HEK293T (cell line): ENCODE measurements at places on chromosomes 11 and 22.
A peak's percentile ranks its signal among the peaks of the same experiment; 100 is the strongest.

DNA sequence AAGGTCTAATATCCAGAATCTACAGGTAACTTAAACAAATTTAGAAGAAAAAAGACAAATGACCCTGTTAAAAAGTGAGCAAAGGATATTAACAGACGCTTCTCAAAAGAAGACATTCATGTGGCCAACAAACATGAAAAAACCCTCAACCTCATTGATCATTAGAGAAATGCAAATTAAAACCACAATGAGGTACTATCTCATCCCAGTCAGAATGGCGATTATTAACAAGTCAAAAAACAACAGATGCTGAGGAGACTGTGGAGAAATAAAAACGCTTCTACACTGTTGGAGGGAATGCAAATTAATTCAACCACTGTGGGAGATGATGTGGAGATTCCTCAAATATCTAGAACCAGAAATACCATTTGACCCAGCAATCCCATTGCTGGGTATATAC, 67.2 kb downstream of the SLC17A6 start:
- DNase-seq, result no peak

DNA sequence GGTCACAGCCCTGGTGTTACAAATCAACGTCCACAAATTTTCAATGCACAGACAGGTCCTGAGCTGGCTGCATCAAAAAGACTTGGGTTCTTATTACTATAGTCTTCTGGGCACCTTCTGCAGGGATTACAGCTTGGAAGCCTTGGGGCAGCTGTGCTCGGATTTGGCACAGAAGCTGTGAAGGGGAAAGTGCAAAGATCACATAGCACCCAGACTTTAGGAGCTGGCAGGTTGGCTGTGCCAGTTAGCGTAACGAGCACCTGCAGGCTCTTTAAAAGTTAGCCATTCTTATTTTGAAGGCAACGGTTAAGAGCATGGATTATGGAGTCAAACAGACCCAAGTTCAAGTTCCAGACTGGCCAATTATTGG, 100.4 kb downstream of the ARL14EP start:
- DNase-seq, result no peak

DNA sequence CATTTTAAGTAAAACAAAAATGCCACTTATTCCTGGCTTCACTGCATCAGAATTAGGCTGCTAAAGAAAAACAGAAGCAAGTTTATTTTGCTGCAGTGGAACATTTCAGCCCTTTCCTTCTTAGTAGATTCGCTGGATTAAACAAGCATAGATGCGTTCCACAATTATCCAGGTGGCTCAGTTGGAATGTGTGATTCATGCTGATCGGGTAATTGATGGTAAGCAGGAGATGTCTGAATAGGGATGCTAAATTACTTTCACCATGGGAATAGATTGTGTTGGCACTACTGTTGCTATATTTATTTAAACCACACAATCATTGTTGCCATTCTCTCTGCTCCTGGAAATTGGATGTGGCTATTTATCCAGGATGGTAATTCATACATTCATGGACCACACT, 440.1 kb upstream of the DDI1 start:
- DNase-seq, result no peak

GRCh38 chr11:31233425-31233824, 136.1 kb downstream of the DCDC1 start:
- no peak for DNase-seq

GRCh38 chr22:22902247-22903001, 14.8 kb downstream of the IGLL5 start:
- no peak for DNase-seq

- DNase-seq, result no peak
Measured at GRCh38 chr11:74948546-74948897, 369 bp downstream of the XRRA1 start.

GRCh38 chr11:112852143-112852866, 108.9 kb upstream of the NCAM1 start:
- DNase-seq, result no peak

DNA sequence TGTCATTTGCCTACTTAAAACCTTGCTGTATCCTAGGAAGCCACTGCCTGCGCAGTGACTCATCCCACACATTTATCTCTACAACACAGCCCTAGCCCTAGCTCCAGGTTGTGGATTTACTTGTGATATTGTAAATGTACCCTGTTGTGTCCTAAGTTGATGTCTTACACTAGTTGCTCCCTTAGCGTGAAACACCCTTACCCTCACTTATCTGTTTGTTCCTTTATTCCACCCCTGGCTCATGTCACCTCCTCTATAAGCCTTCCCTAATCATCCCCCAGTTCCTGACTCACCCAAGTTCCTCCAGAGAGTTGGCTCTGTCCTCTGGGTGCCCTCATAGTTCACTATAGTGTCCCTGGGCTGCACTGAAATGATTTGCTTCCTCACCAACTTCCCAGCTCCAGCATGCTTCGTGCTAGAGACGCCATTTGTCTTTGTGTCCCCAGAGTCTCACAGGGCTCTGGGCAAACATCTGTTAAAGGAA, 431.8 kb upstream of the FAT3 start:
- no peak for DNase-seq

GRCh38 chr22:32796865-32797573, 4.5 kb upstream of the TIMP3 start:
- DNase-seq, result peak; percentile 84

GRCh38 chr11:77672264-77672663, 34.7 kb upstream of the CLNS1A start:
- no peak for DNase-seq

DNA sequence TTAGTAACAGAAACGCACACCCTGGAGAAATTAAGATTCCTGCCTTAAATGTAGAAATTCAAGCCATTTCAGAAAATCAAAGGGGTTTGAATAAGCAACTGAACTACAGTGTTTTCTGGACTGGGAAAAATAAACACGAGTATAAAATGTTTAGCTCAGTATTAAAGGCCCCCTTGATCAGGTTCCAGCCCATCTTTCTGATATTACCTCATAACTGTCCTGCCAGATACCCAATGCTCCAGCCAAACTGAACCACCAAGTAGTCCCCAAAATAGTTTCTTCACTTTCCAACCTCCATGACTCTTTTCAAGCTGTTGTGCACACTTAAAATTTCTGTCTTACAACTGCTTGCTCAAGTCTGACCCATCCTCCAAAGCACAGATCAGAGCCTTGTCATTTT, 54.4 kb downstream of the SERGEF start:
- no peak for DNase-seq

DNA sequence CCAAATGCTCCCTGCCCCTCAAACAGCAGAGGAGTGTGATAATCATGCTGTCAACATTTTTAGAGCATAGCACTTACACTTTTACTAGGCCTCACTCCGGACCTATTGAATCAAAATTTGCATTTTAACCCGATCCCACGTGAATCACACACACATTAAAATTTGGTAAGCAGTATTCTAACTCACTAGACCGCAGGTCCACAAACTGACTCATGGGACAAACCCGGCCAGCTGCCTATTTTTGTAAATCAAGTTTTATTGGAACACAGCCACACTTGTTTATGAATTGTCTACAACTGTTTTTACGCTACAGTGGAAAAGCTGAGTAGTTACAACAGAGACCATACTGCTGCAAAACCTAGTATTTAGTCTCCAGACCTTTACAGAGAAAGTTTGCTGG, 43.3 kb downstream of the SNX19 start:
- no peak for DNase-seq

DNA sequence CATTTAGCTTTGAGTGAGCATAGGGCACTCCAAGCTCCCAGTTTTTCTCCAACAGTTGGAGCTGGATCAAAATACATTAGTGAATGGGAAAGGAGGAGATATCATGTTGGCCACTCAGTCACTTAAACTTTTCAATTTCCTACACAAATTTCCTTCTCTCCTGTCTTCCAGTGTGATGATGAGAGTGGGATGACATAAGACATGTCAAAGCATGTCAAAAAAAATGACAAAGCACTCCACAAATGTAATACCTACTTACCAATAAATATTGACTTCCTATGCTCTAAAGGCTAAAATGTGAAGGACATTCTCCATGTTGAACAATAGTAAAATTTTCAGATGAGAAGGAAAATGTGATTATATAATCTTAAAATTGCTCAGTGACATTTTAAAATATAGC, 1.5 kb upstream of the GRM5 start:
- DNase-seq, result no peak

DNA sequence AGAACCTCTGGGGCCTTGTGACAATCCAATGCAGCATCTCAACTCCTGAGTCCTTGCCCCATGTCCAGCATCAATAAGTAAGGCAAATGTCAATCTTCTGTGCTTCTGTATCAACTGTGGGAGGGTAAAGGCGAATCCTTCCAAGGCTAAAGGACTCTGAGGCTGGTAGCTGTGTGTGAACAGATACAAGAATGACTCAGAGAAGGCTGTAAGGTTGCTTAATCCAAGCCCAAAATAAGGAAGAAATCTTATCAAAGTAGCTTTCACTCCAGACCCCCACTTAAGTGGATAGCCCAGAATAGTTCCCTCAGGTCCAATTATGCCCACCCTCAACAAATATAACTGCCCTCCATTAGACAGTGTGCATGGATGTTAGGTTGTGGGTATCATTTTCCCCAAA, 28.1 kb upstream of the SCGB1A1 start:
- no peak for DNase-seq

- no peak for DNase-seq
Measured at GRCh38 chr11:118921929-118922744, 3.6 kb downstream of the BCL9L start.

- DNase-seq, result no peak
Measured at GRCh38 chr22:36280379-36280778, 27.4 kb downstream of the APOL1 start.

- no peak for DNase-seq
Measured at GRCh38 chr11:14312736-14313438, 46.1 kb downstream of the RRAS2 start.

GRCh38 chr22:29541845-29542244, 11.7 kb downstream of the THOC5 start:
- DNase-seq, result no peak

- no peak for DNase-seq
Measured at GRCh38 chr11:21119411-21119810, 450.0 kb downstream of the NELL1 start.

GRCh38 chr11:33529461-33529860, 171.2 kb downstream of the C11orf91 start:
- DNase-seq, result no peak

GRCh38 chr22:26550498-26551033, 38.3 kb upstream of the TFIP11 start:
- DNase-seq, result no peak

DNA sequence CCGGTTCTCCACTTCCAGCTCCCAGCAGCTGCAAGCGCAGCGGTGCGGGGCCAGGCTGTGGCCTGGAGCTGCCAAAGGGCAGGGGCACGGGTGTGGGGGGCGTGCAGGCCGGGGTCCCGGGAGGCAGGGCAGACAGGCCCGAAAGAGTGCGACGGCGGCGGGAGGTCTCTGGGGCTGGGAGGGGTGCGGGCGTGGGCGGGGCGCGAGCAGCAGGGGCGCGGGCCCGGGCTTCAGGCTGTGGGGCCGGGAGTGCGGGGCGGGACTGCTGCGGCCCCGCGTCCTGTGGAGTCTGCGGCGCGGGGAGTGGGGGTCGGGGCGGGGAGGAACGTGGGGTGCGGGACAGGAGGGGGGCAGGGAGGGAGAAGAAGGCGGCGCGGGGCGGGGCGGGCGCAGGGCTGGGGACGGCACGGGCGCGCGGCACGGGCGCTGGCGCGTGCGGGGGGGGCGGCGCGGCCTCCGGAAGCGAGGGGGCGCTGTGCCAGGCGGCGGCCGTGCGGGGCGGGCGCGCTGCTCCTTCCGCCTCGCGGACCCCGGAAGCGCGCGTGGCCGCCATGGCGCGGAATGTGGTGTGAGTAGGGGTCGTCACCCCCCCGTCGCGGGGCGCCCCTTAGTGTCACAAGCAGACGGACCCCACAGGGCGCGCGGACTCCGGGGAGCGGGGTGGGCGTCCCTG, at the start of gene MRPL23:
Gene MRPL23, plus strand, starts transcription at position 521 of the 673 bp plus-strand sequence. Its CDS starts 31 bp downstream, at position 552.
- DNase-seq, result no peak

DNA sequence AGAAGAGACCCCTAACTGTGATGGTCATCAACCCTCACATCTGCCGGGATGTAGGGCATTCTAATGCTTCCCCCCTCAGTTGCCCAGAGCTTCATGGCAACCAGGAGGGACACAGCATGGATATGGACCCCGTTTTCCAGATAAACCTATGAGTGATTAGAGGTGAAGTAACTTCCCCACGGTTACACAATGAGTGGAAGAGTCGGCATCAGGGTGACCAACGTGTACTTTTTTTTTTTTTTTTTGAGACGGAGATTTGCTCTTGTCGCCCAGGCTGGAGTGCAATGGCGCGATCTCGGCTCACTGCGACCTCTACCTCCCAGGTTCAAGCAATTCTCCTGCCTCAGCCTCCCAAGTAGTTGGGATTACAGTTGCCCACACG, 25.0 kb downstream of the TXN2 start:
- DNase-seq, result no peak

DNA sequence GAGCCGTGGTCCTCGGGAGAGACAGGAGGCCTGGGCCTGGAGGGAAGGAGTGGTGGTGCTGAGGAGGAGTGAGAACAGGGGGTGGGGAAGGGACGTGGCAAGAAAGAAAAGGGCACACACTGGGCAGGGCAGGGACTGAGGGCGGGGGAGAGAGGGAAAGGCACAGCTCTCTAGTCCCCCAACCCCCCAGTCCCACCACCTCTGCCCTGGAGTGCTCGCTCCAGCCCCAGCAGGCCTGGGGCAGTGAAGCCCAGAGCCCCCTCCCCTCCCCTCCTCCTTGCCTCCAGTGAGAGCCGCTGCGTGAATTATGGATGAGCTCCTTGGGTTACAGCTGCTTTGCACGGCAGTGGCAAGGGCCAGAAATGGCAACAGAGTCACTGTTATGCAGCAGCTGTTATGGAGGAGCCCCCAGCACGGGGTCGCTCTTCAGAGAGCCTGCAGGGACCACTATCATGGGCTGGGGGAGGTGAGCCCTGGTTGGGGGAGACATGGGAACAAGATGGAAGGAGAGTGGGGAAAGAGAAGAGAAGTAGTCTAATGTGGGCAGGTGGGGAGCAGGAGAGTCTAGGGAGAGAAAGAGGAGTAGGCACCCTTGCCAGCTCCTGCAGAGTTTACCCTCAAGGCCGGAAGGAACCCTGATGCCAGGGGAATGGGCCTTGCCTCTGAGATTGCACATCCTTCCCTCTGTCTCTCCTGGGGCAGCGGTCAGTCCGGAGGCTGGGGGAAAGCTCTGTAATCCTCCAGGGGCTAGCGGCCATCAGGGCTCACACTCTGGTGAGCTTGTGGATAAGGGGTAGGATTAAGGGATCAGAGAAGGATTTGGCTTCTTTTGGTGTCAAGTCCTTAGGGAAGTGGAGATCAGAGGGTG, 3.6 kb downstream of the RTN4RL2 start:
- no peak for DNase-seq

DNA sequence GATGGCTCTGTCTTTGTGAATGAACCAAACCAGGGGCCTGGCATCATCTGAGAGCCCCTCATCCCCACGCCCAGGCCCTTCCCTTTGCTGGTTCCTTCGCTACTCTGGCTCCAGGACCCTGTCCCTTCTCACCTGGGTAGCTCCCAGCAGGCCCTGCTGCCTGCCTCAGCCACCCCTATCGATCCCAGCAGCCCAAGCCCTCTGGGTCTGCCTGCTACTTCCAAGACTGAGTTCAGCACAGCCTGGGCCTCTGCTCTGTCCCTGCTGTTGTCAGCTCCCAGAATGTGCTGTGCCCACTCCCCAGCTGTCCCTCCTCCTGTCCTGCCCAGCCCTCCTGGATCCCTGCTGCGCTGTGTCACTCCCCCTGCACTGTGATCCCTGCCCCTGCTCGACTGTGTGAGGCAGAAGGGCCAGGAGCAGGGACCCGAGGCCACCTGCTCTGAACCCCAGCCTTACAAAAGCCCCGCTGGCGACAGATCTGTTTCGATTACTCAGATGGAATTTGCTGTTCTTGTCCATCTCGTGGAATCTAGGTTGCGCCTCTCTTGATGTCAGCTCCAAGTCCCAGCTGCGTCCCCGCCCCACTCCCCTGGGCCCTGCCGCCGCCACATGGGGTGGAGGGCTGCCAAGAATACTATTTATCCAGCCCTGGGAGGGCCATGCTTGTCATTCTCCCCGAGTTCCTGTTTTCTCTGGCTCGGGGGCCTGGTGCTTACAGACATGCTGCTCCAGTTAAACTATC, 13.0 kb downstream of the MRPL21 start:
- DNase-seq, result no peak
